ENCODE measurements at places on chromosomes 3 and 15.

GRCh38 chr15:88177451-88177850 is 79.1 kb downstream of the NTRK3 start:
- no peak for DNase-seq
- H3K4me1 ChIP-seq = no peaks in the 10 kb centered on the region
- no peak overlapping the region for H3K4me3 ChIP-seq
- H3K27me3 ChIP-seq = peaks cover 3% of the 10 kb centered on the region
- H3K27ac ChIP-seq = no peak overlapping the region

DNA sequence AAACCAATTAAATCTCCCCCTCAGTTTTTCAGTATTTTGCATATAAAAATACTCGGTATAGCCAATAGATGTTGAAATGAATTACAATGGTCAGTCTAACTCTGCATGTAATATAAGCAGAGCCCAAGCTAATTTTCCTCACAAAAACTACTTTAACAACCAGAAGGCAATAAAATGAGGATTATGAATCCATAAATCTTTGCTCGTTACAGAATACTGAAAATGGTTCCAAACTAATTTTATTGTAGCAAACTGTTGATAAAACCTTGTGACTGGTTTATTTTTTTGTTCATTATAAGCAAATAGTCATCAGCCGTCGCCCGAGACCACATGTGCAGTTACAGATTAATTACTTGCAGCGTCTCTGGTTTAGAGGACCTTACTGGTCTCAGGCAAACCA is 183.2 kb downstream of the SSR3 start:
- DNase-seq = no peak
- H3K36me3 ChIP-seq = peaks cover 6% of the 10 kb centered on the region
- H3K4me1 ChIP-seq = no peaks in the 10 kb centered on the region
- no peak overlapping the region for H3K27ac ChIP-seq
- H3K27me3 ChIP-seq = peaks cover 4% of the 10 kb centered on the region

GRCh38 chr3:147431751-147432150 is 22.6 kb downstream of the ZIC1 start:
- no peaks in the 10 kb centered on the region for H3K36me3 ChIP-seq
- DNase-seq = no peak
- no peak overlapping the region for H3K4me3 ChIP-seq
- H3K4me1 ChIP-seq = no peaks in the 10 kb centered on the region

DNA sequence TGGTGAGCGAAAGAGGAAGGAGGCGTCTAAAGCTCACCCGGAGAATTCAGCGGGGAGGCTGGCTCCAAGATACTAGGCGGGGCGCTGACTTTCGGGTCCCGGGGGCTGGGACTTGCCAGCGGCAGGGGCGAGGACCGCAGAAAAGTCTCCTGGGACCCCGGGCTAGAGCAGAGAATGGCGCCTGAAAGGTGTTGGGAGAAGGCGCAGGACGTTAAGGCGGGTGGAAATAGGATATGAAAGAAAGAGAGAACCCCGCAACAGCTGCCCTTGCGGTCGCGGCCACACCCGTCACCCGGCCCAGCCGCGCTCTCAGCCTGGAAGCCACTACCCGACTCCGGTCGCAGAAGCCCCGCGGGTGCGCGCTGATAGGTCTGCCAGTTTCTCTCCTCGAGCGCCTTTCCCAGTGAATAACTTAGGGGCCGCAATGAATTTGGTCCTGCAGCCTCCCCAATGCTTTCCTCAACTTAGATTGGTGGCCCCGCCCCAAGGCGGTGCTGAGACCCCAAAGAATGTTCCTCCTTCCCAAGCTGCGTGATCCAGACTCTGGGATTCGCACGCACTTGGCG is 604 bp downstream of the LTK start:
- no peak overlapping the region for H3K27ac ChIP-seq
- H3K36me3 ChIP-seq = peaks cover 2% of the 10 kb centered on the region
- H3K4me3 ChIP-seq = peak overlapping the region; percentile 61
- peaks cover 26% of the 10 kb centered on the region for H3K27me3 ChIP-seq

- H3K36me3 ChIP-seq = peaks cover 12% of the 10 kb centered on the region
- H3K27me3 ChIP-seq = no peaks in the 10 kb centered on the region
- no peak overlapping the region for H3K4me3 ChIP-seq
- H3K27ac ChIP-seq = peak overlapping the region; percentile 33
- peaks cover 43% of the 10 kb centered on the region for H3K4me1 ChIP-seq
Measured at GRCh38 chr3:98843266-98843959, 58.1 kb downstream of the DCBLD2 start.

GRCh38 chr3:177714945-177715344 is 517.7 kb upstream of the TBL1XR1 start:
- DNase-seq = no peak
- H3K36me3 ChIP-seq = no peaks in the 10 kb centered on the region
- H3K27me3 ChIP-seq = no peaks in the 10 kb centered on the region
- peaks cover 38% of the 10 kb centered on the region for H3K4me1 ChIP-seq
- H3K4me3 ChIP-seq = no peak overlapping the region
- no peak overlapping the region for H3K27ac ChIP-seq

GRCh38 chr15:39391230-39391629 is 189.6 kb upstream of the THBS1 start:
- no peak overlapping the region for H3K27ac ChIP-seq
- DNase-seq = no peak
- no peaks in the 10 kb centered on the region for H3K36me3 ChIP-seq
- no peaks in the 10 kb centered on the region for H3K27me3 ChIP-seq
- no peaks in the 10 kb centered on the region for H3K4me1 ChIP-seq

GRCh38 chr3:100715176-100715575 is 5.9 kb downstream of the TFG start:
- peaks cover 31% of the 10 kb centered on the region for H3K36me3 ChIP-seq
- H3K27ac ChIP-seq = no peak overlapping the region
- no peak overlapping the region for H3K4me3 ChIP-seq

GRCh38 chr15:45391746-45392583 is 13.6 kb upstream of the GATM start:
- no peaks in the 10 kb centered on the region for H3K4me1 ChIP-seq
- H3K27me3 ChIP-seq = peaks cover 72% of the 10 kb centered on the region
- no peak overlapping the region for H3K4me3 ChIP-seq
- H3K27ac ChIP-seq = no peak overlapping the region
- H3K36me3 ChIP-seq = no peaks in the 10 kb centered on the region
- DNase-seq = no peak

DNA sequence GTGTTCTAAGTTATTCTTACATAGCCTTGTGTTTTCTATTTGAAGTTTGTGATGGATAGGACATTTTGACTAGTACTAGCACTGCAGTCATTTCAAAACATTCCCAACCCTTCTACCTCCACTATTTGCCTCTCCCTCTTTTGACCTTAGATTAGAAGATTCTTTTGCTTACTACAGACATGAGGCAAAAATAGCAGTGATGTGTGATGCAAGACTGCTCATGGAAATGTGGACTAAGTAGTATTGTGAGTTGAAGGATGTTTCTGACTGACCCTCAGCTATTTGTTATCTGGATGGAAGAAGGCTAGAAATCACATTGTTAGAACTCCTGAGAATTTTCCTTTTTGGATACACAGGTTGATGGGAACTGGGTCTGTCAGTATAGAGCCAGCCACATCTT is 45.9 kb downstream of the ATP2C1 start:
- peaks cover 8% of the 10 kb centered on the region for H3K4me1 ChIP-seq
- no peak overlapping the region for H3K27ac ChIP-seq
- peaks cover 16% of the 10 kb centered on the region for H3K36me3 ChIP-seq
- no peak for DNase-seq
- H3K27me3 ChIP-seq = no peaks in the 10 kb centered on the region
- H3K4me3 ChIP-seq = no peak overlapping the region

DNA sequence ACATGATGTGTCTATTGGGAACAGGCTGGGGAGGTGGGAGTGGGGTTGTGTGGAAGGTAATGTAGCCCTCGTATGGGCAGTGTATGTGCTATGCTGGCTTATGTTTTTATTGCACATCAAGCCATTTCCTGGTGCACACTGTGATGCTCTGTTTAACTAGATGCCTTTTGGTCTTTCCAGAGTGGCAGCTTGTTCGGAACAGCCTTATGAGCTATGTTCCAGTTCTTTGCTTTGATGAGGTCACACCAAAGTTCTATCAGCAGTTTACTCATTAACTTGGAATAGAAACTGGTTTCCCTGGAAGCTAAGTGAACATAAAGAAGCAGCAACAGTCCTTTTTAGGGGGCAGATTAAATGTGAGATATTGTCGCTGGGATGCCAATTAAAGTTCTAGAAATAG is 133.9 kb downstream of the DIPK2A start:
- H3K36me3 ChIP-seq = no peaks in the 10 kb centered on the region
- peaks cover 42% of the 10 kb centered on the region for H3K4me1 ChIP-seq
- no peak for DNase-seq
- H3K27ac ChIP-seq = no peak overlapping the region
- no peak overlapping the region for H3K4me3 ChIP-seq

GRCh38 chr15:77375133-77375532 is 44.8 kb downstream of the PEAK1 start:
- H3K4me3 ChIP-seq = no peak overlapping the region
- DNase-seq = no peak
- H3K4me1 ChIP-seq = peaks cover 33% of the 10 kb centered on the region

DNA sequence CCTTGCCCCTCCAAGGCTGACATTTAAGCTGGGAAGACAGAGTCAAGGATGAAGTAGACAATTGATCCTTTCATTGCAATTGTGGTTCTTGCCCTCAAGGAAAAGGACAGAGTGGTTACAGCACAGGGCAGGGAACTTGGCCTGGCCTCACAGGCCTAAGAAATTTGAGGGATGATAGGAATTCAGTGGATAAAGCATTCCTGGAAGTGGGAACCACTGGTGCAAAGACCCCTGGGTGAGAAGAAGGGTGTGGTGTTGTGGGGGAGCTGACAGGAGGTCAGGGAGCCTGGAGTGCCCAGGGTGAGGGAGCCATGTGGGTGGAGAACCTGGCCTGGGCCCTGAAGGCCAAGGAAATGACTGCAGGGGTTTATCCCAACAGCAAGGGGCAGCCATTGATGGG is 287.4 kb downstream of the UACA start:
- no peak overlapping the region for H3K27ac ChIP-seq
- DNase-seq = peak; percentile 42
- H3K36me3 ChIP-seq = peaks cover 1% of the 10 kb centered on the region
- no peak overlapping the region for H3K4me3 ChIP-seq
- peaks cover 24% of the 10 kb centered on the region for H3K4me1 ChIP-seq

- H3K27me3 ChIP-seq = peaks cover 30% of the 10 kb centered on the region
- no peaks in the 10 kb centered on the region for H3K4me1 ChIP-seq
- no peaks in the 10 kb centered on the region for H3K36me3 ChIP-seq
- no peak overlapping the region for H3K27ac ChIP-seq
Measured at GRCh38 chr3:179882292-179882691, 154.4 kb downstream of the PEX5L start.

Measured in chondrocyte (in vitro differentiated cells).